HFFc6 (cell line): ENCODE measurements at places on chromosomes 11 and 22. TPM values are rescaled to one million over a fixed set of nuclear protein-coding genes. Genes with fewer than 3 reads are reported as not detected.

- peaks cover 10% of the 10 kb centered on the region; the same call in 1 of the 2 replicates for H3K4me1 ChIP-seq
- peaks cover 2% of the 10 kb centered on the region; the same call in 1 of the 2 replicates for H3K27me3 ChIP-seq
- H3K36me3 ChIP-seq, result no peaks in the 10 kb centered on the region
- no peak overlapping the region for H3K27ac ChIP-seq
- no peak overlapping the region for H3K4me3 ChIP-seq
- DNase-seq, result no peak
These were observed 13.9 kb downstream of the CSRP3 start for GRCh38 chr11:19187833-19188258.

DNA sequence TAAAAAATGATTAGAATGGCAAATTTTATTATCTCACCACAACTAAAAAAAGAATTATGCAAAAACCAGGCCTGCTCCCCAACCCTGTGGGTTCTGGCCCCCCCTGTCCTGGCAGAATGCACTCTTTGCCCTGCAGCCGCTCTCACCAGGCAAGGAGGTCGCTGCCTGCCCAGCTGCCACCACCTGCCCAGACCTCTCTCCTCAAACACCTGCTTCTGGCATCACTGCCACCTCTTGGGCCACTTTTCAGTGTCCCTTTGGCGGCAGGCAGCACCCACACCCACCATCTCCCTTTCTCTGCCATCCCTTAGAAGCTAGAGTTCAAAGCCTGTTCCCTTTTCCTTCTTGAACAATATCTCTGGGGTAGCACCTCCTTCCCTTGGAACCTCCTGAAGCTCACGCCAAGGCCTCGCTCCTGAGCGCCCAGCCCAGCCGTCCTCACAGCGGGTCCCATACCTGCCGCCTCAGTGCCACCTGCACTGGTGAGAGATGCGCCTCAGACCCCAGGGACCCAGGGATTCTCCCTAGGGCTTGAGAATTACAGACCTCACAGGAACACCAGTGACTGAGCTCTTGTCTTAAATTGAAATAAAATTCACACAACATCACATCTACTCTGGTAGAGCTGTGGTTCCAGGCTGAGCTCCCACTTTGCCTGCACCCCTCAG lies 44.6 kb downstream of the SGSM3 start:
- H3K27me3 ChIP-seq, result peaks cover 8% of the 10 kb centered on the region
- peaks cover 15% of the 10 kb centered on the region for H3K4me1 ChIP-seq
- no peak overlapping the region; the same call in 1 of the 2 replicates for H3K4me3 ChIP-seq
- H3K27ac ChIP-seq, result peak overlapping the region; percentile 55
- no peak for DNase-seq

DNA sequence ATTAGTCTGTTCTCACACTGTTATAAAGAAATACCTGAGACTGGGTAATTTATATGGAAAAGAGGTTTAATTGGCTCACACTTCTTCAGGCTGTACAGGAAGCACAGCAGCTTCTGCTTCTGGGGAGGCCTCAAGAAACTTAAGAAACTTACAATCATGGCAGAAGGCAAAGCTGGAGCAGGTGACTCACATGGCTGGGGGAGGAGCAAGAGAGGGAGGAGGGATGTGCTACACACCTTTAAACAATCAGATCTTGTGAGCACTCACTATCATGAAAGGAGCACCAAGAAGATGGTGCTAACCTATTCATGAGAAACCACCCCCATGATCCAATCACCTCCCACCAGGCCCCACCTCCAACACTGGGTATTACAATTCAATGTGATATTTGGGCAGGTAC lies 381.6 kb downstream of the ETS1 start:
- no peak overlapping the region for H3K27ac ChIP-seq
- H3K4me1 ChIP-seq, result peaks cover 53% of the 10 kb centered on the region
- no peak for DNase-seq
- peaks cover 15% of the 10 kb centered on the region for H3K36me3 ChIP-seq
- H3K4me3 ChIP-seq, result no peak overlapping the region
- no peaks in the 10 kb centered on the region for H3K27me3 ChIP-seq

- peaks cover 15% of the 10 kb centered on the region for H3K27me3 ChIP-seq
- DNase-seq, result peak; percentile 4
- H3K4me3 ChIP-seq, result no peak overlapping the region
- no peak overlapping the region for H3K27ac ChIP-seq
These were observed 62.7 kb upstream of the NECTIN1 start for GRCh38 chr11:119791701-119792151.

The PIH1D2 gene
- 0.85 to 1.4 TPM (median 1.2 TPM) in 3 replicates for total RNA-seq

GRCh38 chr11:132650969-132651720 lies 881.2 kb downstream of the OPCML start:
- H3K4me3 ChIP-seq, result no peak overlapping the region
- peaks cover 3% of the 10 kb centered on the region for H3K27me3 ChIP-seq
- no peak for DNase-seq
- peaks cover 24% of the 10 kb centered on the region for H3K4me1 ChIP-seq

GRCh38 chr22:19972652-19973550 lies 31.3 kb upstream of the TXNRD2 start:
- no peaks in the 10 kb centered on the region for H3K4me1 ChIP-seq
- peaks cover 3% of the 10 kb centered on the region; the same call in 1 of the 2 replicates for H3K27me3 ChIP-seq
- no peak overlapping the region for H3K4me3 ChIP-seq
- H3K36me3 ChIP-seq, result no peaks in the 10 kb centered on the region
- H3K27ac ChIP-seq, result no peak overlapping the region
- DNase-seq, result no peak

GRCh38 chr11:104547996-104548661 lies 350.1 kb downstream of the CASP12 start:
- no peak overlapping the region for H3K27ac ChIP-seq
- DNase-seq, result no peak
- no peaks in the 10 kb centered on the region for H3K36me3 ChIP-seq
- H3K27me3 ChIP-seq, result no peaks in the 10 kb centered on the region
- no peaks in the 10 kb centered on the region for H3K4me1 ChIP-seq

The SYNGR1 gene
- total RNA-seq, result 17.6 to 22.3 TPM (median 19.9 TPM) in 3 replicates

The NCF4 gene
- not detected in 3 replicates for total RNA-seq

GRCh38 chr22:23281406-23282088 lies 101.2 kb downstream of the BCR start:
- peaks cover 3% of the 10 kb centered on the region for H3K27me3 ChIP-seq
- DNase-seq, result peak; percentile 57
- H3K36me3 ChIP-seq, result no peaks in the 10 kb centered on the region; the same call in 1 of the 2 replicates
- peak overlapping the region; percentile 82 for H3K27ac ChIP-seq

The PTS gene
- total RNA-seq, result 74.3 to 75.8 TPM (median 75.0 TPM) in 3 replicates

The ADAMTS15 gene
- total RNA-seq, result 0.21 to 0.99 TPM (median 0.21 TPM) in 3 replicates

DNA sequence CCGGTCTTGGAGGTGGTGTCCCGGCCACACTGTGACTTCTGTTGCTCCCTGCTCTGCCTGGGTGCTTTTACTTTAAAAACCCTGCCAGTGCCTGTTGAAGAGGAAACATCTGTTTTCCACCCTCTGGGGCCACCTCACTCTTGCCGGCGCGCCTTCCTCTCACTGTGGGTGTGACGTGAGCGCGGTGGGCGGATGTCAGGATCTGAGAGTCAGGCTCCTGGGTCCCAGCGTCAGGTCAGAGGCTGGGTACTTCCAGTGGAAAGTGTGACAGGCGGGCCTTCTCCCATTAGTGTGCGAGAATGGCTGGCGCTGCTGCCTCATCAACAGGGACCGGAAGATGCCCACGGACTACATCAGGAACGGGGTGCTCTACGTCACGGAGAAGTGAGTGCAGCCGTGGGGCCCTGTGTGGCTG lies 54.2 kb downstream of the GRAMD4 start:
- no peaks in the 10 kb centered on the region; the same call in 1 of the 2 replicates for H3K27me3 ChIP-seq
- no peak overlapping the region for H3K27ac ChIP-seq
- DNase-seq, result no peak
- no peak overlapping the region for H3K4me3 ChIP-seq
- no peaks in the 10 kb centered on the region for H3K4me1 ChIP-seq

The TAF10 gene
- total RNA-seq, result 189 to 204 TPM (median 200 TPM) in 3 replicates

DNA sequence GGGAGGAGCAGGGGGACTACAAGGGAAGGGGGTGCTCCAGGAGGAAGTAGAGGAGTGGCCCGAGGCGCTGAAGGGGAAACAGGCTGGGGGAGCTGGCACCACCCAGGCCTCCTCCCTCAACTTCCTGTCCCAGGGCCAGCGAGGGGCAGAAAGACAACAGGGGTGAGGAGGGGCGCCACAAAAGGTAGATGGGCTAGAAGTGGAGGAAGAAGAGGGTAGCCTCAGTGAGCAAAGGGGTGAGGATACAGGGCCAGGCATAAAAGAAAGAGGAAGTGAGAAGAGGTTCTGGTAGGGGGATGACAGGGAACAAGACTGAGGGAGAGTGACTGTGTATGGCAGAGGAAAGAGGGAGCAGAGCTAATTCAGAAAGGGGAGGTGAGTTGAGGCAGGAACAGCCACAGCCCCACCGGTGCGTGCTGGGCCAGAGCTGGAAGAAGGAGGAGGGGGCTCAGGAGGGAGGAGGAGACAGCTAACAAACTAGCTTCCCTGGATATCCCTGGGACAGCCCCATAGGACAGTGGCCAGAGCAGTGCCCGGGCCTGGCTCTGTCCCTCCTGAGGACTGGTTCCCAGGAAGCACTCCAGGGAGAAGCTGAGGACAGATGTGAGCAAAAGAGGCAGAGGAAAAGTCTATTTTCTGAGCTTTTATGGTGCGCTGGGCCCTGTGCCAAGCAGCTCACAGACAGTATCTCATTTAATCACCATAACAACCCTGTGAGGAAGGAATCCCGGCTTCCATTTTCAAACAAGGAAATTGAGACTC lies 8.5 kb downstream of the DCHS1 start:
- peak; percentile 43 for DNase-seq
- no peaks in the 10 kb centered on the region for H3K4me1 ChIP-seq
- H3K4me3 ChIP-seq, result no peak overlapping the region
- no peaks in the 10 kb centered on the region for H3K36me3 ChIP-seq
- peaks cover 2% of the 10 kb centered on the region; the same call in 1 of the 2 replicates for H3K27me3 ChIP-seq

- H3K4me3 ChIP-seq, result peak overlapping the region; percentile 36
- peaks cover 30% of the 10 kb centered on the region for H3K27me3 ChIP-seq
- H3K27ac ChIP-seq, result peak overlapping the region; percentile 59
- no peaks in the 10 kb centered on the region for H3K36me3 ChIP-seq
- DNase-seq, result peak; percentile 70
These were observed 72.9 kb upstream of the ANO1 start for GRCh38 chr11:70005107-70005818.

The MRGPRX4 gene
- total RNA-seq, result not detected in 3 replicates

The OR5P2 gene
- total RNA-seq, result not detected in 3 replicates

The SNX32 gene
- not detected in 3 replicates for total RNA-seq

The KCTD17 gene
- total RNA-seq, result 41.1 to 42.3 TPM (median 41.4 TPM) in 3 replicates

The MISFA gene
- total RNA-seq, result 1.0 to 2.4 TPM (median 1.8 TPM) in 3 replicates

DNA sequence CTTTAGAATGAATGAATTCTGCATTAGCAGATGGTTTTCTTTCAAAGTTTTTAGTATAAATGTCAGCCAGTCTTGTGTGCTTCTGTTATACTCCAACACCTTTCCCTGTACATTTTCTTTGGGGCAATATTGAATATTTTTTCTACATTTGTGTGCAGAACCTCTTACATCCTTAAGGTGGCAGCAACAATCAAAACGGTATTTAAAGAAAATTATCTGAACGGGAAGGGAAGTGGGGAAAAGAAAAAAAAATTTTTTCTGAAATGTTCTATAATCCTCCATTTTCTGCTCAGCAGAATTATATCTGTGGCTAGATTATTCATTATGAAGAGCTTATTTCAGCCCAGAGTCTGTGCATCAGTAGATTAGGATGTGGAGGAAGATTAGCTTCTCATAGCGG lies 347.3 kb upstream of the RAG2 start:
- DNase-seq, result no peak
- no peaks in the 10 kb centered on the region for H3K36me3 ChIP-seq
- no peak overlapping the region for H3K27ac ChIP-seq
- no peaks in the 10 kb centered on the region; the same call in 1 of the 2 replicates for H3K27me3 ChIP-seq
- H3K4me1 ChIP-seq, result no peaks in the 10 kb centered on the region
